Non-pigmented ciliary epithelial cell (primary cell): ENCODE measurements at places on chromosomes 5 and 9.

- no peak for DNase-seq
Observed at GRCh38 chr5:132500931-132501628, 10.5 kb upstream of the IRF1 start.

- no peak for DNase-seq
Observed at GRCh38 chr5:2534970-2535369, 216.5 kb downstream of the IRX2 start.

DNA sequence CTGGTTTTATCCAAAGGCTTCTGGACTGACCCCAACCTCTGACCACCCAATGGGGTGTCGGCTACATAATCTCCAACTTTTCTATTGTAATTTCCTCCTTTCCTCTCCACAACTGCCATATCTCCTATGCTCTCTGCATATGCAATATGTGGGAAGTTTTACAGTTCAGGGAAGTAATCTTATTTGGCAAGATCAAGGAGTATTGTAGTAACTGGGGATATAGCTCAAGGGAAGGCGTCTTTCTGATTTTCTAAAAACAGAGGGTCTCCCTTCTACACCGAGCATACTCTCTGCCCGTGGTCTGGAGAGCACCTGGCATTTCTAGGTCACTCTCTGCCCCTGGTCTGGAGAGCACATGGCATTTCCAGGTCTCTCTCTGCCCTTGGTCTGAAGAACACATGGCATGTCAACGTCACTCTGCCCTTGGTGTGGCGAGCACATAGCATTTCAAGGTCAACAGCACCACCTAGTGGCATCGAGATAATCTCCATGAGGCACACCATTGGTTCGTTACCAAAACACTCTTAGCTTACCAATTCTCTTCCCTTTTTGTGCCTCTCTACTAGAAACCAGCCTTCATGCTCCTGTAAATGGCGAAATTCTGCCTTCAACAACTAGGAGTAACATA, 616.4 kb upstream of the NUDT12 start:
- DNase-seq = no peak

GRCh38 chr9:132241840-132242620, 80.2 kb downstream of the NTNG2 start:
- no peak for DNase-seq

- DNase-seq = no peak
Observed at GRCh38 chr5:143131972-143132371, 271.5 kb downstream of the NR3C1 start.

DNA sequence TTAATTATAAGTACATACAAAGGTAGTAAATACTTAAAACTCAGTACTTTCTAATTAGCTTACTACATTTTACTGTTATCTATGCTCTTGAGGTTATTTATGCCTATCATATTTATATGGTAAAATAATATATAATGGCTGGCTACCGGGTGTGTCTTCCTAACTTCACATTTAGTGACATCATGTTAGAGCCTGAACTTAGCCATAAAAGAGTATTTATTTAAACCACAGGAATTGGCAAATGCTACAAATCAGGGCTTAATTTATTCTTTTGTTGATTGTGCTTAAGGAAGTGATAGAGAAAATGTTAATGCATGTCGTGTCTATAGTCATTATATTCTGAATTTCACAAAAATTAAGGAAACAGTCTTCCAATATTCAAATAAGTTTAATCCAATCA, 73.1 kb downstream of the NDUFAF2 start:
- no peak for DNase-seq

- no peak for DNase-seq
Observed at GRCh38 chr9:26175264-26175663, 497.0 kb upstream of the TUSC1 start.

GRCh38 chr5:37701868-37702267, 138.0 kb downstream of the GDNF start:
- no peak for DNase-seq

GRCh38 chr5:78661044-78661443, 12.5 kb upstream of the LHFPL2 start:
- DNase-seq = no peak
